ENCODE measurements at places on chromosomes 5 and 9.

DNA sequence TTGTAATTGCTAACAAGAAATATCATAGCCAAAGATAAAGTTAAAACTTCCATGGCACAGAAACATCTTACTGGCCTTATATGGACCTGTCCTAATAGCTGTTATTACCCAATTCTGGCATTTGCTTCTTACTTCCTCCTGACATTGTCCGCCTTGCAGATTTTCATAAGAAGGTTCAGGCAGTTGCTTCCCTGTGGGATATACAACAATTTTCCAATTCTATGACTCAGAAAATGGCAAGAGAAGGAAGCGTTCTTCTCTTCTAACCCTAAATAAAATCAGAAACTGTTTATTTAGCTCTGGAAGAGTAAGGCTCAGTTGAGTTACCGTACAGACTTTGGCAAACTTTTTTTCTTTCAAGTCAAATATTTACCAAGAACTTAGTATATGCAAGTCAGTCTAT is 1.7 kb downstream of the PRKAA1 start:
- no peak for DNase-seq

DNA sequence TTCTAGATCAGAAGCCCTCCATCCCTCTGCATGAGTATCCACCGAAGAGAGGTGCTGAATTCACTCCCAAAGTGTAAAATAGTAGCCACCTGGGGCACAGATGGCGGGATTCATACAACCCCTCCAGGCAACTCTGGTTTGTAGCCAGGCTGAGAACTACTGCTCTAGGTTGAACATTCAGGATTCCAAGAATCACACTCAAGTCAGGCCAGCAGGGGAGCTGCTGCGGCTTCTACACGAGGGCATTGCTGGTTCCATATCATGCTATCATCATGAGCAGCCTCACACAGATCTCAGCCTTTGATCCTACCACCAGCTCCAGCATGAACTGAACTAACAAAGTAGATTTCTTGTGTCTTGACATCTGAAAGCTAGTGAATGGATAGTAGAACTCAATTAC is 367.9 kb downstream of the DIRAS2 start:
- no peak for DNase-seq

GRCh38 chr5:65986050-65986451 is 59.7 kb downstream of the ERBIN start:
- no peak for DNase-seq

DNA sequence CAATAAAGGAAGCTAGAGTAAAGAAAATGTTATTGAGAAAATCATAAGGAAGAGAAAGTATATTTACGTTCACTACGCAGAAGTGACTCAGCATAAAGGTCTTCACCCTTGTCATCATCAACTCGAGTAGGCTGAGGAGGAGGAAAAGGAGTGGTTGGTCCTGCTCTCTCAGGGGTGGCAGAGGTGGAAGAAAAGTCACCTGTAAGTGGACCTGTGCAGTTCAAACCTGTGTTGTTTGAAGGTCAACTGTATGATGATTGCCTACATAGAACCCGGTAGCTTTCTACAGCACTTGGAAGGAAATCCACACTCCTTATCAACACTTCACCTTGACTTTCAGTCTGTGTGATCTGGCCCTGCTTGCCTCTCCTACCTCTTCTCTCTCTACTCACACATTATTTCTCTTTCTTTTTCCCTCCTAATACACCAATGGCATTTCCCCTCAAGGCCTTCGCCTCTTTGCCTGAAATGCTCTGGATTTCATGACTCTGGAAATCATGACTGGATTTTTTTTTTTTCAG is 109.3 kb upstream of the CPEB4 start:
- DNase-seq, result no peak

DNA sequence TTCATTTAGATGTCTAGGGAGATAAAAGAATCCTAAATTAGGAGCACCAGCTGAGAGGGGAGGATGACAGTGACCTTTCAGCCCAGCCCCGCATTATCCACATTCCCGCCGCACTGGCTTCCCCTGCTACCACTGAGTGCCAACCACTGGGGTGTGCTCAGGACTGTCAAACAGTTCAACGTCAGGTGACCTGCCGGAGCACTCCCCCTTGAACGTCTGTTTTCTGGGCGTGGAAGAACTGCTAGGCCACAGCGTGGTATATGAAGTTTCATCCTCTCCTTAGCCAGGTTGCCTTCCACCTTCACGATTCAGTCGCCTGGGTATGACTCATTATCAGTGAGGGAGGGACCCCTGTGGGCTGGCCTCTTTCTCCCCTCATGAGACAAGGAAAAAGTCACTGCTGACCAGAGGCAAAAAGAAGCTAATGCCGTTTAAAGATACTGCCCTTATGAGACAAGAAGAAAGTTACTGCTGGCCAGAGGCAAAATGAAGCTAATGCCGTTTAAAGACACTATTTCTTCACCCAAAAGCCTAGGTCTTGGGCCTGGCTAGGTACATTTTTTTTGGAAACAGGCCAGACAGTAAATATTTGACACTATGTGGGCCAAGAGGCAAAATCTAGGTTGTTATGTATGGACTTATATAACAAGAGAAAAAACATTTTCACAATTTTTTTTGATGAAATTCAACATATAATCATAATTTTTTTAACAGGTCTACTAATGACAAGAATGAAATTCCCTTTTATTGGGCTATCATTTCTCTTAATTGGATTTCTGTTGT is 4.6 kb downstream of the NMRK1 start:
- no peak for DNase-seq

- no peak for DNase-seq
Measured at GRCh38 chr5:31235381-31235780, 41.9 kb downstream of the CDH6 start.

- no peak for DNase-seq
Measured at GRCh38 chr5:100584069-100584468, 48.9 kb downstream of the FAM174A start.

- no peak for DNase-seq
Measured at GRCh38 chr9:124855566-124855943, 2.3 kb downstream of the WDR38 start.

DNA sequence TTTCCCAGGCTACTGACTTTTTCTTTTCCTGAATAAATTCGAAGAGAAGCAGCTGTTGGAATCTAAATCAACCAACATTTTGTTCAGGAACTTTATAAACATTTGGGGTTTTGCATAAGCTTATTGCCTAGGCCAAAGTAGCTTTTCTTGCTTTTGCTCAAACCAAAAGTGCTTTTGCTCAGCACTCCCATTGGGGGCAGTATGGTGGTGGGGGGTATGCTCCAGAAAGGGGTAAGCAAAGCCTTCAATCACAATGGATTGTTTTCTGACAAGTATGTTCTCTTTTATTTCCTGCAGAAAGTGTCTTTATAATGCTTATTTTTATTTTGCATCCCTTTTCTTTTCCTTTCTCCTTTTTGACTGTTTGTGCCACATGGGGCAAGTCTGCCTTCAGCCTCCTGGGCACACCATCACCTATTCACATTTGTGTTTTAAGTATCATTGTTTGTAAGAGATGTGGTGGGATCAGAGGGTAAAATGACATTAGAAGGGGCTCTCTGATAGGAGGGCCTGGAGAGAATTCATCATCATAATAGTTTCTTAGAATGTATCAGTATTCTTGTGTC is 86.0 kb downstream of the PRDM6 start:
- no peak for DNase-seq

GRCh38 chr5:127827451-127827850 is 124.3 kb downstream of the CCDC192 start:
- no peak for DNase-seq

GRCh38 chr5:142350021-142350420 is 25.2 kb upstream of the SPRY4 start:
- DNase-seq, result no peak

DNA sequence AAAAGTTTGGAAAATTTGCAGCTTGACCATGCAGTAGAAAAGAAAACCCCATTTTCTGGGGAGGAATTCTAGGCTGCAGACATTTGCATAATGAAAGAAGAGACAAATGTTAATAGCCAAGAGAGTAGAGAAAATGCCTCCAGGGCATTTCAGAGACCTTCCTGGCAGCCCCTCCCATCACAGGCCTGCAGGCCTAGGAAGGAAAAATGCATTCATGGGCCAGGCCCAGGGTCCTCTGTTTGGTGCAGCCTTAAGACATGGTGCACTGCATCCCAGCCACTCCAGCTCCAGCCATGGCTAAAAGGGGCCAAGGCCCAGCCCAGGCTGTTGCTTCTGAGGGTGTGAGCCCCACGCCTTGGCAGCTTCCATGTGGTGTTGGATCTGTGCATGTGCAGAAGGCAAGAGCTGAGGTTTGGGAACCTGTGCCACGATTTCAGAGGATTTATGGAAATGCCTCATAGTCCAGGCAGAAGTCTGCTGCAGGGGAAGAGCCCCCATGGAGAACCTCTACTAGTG is 75.0 kb upstream of the OR13F1 start:
- no peak for DNase-seq
